ENCODE measurements at places on chromosomes 7 and 10. TPM values are rescaled to one million over a fixed set of nuclear protein-coding genes. Genes with fewer than 3 reads are reported as not detected.

WNT8B gene
- not detected for total RNA-seq

DNA sequence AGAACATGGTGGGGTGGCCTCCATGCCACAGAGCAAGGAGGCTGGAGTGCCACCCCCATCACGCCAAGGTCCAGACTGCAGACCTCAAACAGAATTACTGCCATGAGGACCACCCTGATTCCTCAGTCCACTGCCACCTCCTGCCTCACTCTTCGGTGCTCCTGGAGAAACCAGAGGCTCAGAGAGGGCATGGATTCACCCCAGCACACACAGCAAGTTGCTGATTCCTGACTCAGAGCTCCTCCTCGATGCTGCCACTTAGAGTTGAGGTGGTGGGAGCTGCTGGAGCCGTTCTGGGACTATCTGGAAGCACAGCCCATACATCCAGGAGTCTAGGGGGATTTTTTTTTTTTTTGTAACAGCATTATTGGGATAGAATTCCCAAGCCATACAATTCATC is 22.0 kb upstream of the MYL10 start:
- no peaks in the 10 kb centered on the region for H3K4me1 ChIP-seq
- no peak overlapping the region for H3K27ac ChIP-seq
- DNase-seq: no peak
- no peaks in the 10 kb centered on the region for H3K36me3 ChIP-seq
- no peaks in the 10 kb centered on the region for H3K27me3 ChIP-seq
- no peak overlapping the region for H3K4me3 ChIP-seq

DNA sequence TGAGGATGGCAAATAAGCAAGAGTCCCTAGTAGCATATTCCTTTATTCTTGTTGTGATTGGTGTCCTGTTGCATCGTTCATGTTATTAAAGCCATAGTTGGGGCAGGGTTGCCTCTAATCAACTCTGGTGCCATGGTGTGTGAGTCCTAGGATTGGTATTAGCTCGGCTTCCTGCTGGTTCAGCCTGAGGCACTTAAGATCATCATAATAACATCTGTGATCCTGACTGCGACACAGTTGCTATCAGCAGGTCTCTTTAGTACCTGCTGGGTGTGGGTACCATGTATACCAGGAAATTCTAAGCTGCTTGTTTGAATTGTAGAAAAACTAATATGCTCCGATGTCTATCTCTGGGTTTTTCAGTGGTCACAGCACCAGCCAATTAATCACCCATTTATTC is 1.6 kb downstream of the WEE2 start:
- H3K27me3 ChIP-seq: no peaks in the 10 kb centered on the region
- no peak overlapping the region for H3K4me3 ChIP-seq
- H3K27ac ChIP-seq: no peak overlapping the region
- H3K36me3 ChIP-seq: no peaks in the 10 kb centered on the region

DNA sequence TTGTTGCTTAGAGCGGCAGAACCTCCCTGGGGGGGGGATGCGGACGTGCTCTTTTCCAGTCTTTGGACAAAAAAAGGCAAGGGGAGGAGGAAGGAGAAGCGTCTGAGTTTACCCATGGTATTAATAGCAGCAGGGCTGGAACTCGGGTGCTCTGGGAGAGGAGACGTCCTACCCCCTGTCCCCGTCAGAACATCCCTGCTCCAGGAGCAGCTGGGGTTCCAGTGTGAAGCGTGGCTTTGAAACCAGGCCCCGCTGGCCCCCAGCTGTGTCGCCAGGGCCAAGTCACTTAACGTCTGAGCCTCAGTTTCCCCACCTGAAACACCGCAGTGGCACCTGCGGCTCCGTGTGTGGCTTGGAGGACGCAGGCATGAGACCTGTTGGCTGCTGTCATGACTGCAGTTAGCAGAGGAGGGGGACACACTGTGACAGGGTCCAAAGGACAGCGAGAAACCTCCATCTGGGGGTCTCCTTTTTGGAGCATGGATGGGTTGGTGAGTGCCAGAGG is 1.4 kb downstream of the AMZ1 start:
- H3K27me3 ChIP-seq: no peaks in the 10 kb centered on the region
- peaks cover 30% of the 10 kb centered on the region for H3K4me1 ChIP-seq
- H3K4me3 ChIP-seq: no peak overlapping the region

- H3K27me3 ChIP-seq: no peaks in the 10 kb centered on the region
- H3K36me3 ChIP-seq: no peaks in the 10 kb centered on the region
- H3K4me1 ChIP-seq: no peaks in the 10 kb centered on the region
- H3K4me3 ChIP-seq: no peak overlapping the region
Measured at GRCh38 chr10:122441961-122442360, 12.5 kb upstream of the ARMS2 start.
